RPMI7951 (cell line): ENCODE measurements at places on chromosomes 7 and 10.

GRCh38 chr10:13376746-13377145 is 28.7 kb upstream of the SEPHS1 start:
- DNase-seq, result no peak

GRCh38 chr10:69093933-69094332 is 6.0 kb downstream of the SRGN start:
- peak; percentile 28 for DNase-seq

DNA sequence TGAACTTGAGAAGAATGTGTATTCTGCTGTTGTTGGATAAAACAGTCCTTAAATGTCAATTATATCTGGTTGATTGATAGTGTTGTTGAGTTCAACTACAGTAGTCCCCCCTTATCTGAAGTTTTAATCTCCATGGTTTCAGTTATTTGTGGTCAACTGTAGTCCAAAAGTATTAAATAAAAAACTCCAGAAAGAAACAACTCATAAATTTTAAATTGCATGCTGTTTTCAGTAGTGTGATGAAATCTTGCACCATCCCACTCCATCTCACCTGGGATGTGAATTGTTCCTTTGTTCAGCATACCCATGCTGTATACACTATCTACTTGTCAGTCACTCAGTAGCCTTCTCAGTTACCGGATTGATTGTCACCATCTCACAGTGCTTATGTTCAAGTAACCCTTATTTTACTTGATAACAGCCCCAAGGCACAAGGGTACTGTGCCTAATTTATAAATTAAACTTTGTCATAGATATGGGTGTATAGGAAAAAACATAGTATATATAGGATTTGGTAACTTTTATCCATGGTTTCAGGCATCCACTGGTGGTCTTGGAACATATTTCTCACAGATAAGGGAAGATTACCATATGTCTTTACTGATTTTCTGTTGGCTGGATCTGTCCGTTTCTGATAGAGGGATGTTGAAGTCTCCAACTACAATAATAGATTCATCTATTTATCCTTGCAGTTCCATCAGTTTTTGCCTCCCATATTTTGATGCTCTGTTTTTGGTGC is 57.1 kb downstream of the AOAH start:
- no peak for DNase-seq

- no peak for DNase-seq
Measured at GRCh38 chr7:12759151-12759550, 71.7 kb downstream of the ARL4A start.

GRCh38 chr7:44791278-44792219 is 4.9 kb upstream of the PPIA start:
- DNase-seq, result peak; percentile 64
